ENCODE measurements at places on chromosomes 13 and 19.
A peak's percentile ranks its signal among the peaks of the same experiment; 100 is the strongest.

GRCh38 chr19:2166741-2167738 lies 3.3 kb downstream of the DOT1L start:
- DNase-seq, result no peak

- no peak for DNase-seq
These were observed 77.4 kb upstream of the RNF113B start for GRCh38 chr13:98254513-98254912.

- DNase-seq, result no peak
These were observed 49.5 kb downstream of the KDM4B start for GRCh38 chr19:5018224-5019015.

DNA sequence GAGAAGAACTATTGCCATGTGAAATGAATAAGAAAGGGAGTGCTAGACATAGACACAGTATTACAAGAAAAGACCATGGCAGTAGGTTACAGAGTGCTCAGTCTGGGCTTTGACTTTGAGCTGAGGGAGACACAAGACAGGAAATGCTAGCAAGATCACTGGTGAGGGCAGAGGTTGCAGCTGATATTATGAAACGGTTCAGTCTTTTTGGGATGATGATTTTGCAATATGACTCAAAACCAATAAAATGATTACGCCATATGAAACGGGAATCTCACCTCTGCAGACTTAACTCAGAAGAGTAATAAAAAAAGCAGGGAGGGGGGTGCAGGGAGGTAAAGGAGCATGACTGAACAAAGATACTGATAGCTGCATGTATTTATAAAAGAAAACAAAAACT lies 123.1 kb downstream of the RBM26 start:
- peak; percentile 1 for DNase-seq
